T47D (cell line): ENCODE measurements at places on chromosomes 6 and 20.
A peak's percentile ranks its signal among the peaks of the same experiment; 100 is the strongest.

DNA sequence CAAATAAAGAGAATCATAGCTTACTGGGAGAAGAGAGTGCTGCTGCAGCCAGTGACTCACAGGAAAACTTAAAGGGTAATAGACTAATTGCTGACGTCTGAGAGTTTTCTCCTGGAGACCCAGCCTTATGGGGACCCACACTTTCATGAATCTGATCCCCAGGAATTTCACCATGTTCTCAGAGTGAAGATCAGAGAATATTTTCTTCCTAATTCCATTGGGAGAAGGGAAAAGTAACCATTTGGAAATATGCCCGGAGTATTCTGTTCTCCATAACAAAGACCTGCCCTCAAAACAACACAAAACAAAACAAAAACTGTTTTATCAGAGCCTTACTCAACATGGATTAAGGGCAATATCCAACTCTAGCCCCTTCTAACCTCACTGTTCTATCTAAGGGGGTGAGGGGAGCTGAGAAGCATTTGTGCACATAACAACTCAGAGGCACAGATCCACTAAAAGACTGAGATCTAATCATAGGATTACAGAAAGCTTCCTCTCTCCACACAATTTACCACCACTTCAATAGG, 168.2 kb upstream of the SSTR4 start:
- DNase-seq: no peak

DNA sequence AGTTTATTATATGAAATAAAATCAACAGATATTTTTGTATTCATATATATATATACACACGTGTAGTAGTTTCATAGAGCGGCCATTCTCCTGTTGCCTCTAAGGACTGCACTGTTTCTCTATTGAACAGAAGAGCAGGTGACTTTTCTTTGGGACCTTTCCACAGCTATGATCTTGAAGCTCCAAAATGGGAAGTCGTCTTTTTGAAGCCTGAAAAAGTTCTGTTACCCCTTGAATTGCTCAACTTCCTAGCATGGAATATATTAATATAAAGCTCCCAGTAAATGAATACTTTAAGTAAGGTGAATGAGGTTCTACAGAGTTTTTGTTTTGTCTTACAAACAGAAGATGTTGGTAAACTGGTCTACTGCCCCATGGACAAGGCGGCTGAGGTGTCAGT, 42.2 kb upstream of the ADTRP start:
- no peak for DNase-seq

DNA sequence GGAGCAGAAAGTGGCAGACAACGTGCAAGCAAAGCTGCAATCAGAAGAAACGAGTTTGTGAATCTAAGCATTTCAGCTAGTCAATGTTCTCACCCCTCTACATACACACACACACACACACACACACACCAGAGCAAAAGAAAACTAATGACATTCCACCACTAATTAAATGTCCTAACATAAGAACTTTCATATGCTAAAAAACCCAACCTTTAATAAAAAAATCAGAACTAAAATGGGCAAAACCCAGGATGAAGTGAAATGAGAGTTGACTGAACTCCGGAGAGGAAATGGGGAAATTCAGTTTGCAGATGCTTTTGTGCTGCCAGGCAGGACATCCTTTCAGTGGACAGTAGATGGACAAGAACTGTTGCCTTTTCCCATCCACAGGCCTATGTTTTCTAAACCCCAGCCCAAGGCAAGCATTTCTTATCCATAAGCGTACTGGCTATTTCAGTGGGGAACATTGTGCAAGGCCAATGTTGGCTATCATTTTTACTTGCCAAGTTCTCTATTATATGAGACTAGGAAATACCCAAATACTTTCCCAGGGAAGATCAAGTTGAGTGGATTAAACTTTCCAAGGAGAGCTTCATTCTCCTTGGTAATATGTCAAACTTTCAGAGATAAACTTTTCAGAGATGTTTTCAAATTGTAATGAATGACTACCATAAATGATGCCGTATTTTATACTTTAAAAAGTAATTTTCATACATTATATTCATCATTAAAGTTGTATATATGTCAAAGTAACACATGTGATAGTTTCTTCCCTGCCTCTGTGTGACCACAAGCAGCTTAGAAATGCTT, 27.3 kb downstream of the RIN2 start:
- no peak for DNase-seq

DNA sequence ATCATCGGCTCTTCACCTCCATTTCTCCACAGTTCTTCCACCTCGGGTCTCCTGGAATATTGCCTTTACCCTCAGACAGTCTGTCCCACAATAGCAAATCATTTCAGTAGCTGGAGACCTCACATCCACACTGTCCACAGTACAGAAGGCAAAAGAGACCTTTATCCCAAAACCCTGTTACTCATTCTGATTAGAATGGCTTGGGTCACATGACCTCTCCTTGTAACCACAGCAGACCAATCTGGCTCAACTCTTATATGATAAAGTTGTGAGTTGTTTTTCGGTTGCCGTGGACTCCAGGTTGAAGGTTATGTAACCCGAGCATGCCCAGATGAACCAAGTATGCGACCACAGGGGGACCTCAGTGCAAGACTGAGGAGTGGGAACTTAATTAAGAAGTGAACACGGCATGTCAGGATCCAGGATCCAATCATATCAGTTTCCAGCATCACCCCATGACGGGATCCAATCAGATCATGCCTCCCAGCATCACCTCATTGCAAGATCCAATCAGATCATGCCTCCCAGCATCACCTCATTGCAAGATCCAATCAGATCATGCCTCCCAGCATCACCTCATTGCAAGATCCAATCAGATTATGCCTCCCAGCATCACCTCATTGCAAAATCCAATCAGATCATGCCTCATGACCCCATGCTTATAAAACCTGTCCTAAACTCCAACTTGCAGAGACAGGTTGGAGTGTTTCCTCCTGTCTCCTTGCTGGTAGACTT, 68.7 kb downstream of the LY86 start:
- no peak for DNase-seq

- no peak for DNase-seq
Measured at GRCh38 chr6:109961611-109962041, 16.5 kb upstream of the GPR6 start.

DNA sequence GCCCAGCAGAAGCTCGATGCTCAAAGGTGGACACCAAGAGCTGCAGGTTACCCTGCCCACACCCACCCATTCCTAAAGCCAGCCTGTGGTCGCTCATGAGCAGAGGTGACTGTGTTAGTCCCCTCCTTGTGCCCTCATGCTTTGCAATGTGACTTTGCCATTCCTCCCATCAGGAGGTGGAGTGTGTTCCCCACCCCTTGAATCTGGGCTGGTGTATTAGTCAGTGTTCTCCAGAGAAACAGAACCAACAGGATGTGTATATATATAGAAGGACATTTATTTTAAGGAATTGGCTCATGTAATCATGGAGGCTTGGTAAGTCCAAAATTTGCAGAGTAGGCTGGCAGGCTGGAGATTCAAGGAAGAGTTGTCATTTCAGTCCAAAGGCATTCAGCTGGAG, 54.4 kb upstream of the RNF24 start:
- no peak for DNase-seq

DNA sequence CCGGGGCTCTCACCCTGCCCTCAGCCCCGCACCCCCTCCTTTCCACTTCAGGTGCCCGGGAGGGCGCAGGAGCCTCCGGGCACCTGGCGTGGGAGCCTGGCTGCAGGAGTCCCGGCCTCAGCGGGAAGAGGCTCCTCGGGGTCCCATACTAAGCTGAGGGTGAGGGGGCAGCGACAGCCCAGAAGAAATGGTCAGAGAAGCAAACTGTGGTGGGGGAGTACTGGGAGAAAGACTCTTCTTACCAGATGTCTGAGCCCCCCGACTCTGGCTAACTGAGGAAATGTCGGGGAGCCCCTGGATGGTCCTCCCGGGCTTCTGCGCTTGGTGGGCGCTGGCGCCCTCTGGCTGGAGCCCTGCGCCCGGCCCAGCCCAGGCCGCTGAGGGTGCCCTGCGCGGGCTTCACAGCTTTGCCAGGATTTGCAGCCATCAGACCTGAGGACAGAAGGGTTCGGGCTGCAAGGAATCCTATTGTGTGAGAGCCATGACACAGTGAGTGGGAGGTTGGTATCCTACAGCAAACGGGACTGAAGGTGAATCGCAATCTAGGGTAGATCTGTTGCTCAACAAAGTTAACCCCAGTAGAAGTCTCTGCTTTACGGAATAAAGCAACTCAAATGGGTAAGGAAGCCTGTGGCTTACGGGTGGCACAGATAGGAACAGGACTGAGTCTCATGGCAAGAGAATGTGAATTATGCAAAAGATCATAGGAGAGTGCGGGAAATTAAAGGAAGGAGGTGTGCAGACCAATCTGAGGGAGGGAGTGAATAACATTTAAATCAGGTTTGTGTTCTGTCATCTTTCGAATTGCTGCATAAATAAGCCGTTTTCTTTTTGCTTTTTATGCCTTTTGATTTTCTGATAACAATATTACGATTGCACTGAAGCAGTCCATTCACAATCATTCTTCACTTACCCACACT, 639 bp upstream of the RCAN2 start:
- DNase-seq: peak; percentile 25

DNA sequence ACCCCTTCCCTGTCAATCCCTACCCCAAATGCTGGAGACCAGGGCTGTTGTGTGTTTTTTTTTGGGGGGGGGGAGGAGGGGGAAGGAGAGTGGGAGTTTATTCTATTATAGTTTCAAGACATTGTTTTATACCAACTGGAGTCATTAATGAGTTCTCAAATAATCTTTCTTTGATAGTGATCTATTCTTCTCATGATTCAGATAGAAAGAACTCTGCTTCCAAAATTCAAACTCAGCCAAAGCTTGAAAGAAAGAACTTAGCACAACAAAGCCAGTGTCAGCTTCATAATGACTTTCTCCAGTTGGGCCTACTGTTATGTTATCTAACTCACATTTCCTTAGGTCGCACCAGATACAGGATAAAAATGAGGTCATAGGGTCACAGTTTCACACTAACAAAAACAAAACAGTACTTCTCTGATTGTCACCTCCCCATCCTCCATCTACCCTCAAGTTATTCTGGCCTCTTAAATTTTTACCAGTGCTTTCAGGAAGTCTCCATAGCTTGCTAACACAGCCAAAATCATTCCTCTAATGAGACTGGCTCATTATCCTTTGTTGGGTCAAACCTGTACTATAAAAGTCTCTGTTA, 19.0 kb upstream of the MAP3K7 start:
- no peak for DNase-seq

- no peak for DNase-seq
Measured at GRCh38 chr6:41372832-41373626, 37.6 kb downstream of the NCR2 start.

- no peak for DNase-seq
Measured at GRCh38 chr6:42264852-42265390, 47.3 kb upstream of the MRPS10 start.

DNA sequence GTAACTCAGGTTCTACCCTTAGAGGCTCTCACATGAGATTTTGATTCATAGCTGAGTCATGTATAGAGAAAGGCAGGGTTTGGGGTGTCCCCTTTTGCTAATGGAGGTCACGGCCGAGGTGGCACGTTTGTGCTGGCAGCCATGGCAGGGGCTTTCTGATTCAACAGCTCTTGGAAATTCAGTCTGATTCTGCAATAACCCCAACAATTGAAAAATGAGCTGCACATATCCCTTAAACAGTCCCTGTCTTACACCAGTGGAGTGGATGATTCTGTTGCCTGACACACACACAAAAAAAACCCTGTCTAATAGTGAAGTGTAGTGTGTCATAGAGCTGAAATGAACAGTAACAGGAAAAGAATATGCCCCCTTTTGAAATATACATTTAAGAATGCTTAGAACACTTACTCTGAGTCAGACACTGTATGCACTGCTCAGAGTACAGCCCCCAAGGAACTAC, 40.4 kb upstream of the ARG1 start:
- no peak for DNase-seq

DNA sequence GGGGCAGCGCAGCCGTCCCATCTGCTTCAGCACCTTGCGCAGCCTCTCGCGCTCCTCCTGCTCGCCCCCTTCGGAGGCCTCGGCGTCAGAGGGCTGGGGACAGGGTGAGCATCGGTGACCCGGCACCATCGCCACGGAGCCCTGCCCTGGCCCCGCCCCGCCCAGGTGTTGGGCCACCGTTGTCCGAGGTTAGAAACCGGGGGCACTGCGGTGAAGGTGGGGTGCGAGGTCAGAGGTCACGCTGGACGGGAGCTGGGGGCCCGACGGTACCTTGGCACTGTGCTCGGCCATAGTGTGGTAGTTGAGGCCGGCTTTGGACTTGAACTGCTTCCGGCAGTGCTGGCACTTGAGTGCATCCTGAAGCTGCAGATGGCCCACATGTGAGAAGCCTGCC, 6.4 kb downstream of the ZNF512B start:
- no peak for DNase-seq

DNA sequence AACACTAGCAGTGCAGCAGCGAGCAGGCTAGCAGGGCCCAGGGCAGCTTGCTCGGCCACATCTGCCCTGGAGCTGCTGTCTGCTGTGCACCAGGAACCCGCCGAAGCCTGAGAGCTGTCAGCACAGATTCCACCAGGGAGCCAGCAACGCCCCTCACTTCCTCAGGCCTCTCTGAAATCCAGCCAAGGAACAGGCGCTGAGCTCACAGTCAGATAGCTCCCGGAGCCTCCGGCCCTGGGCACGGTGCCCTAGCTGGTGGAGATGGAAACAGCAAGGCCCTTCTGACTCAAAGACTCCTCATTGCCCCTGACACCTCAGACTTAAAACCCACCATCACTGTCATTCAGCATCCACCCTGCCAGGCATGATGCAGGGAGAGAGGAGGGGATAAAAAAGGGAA, 839.4 kb downstream of the MAFB start:
- DNase-seq: no peak

DNA sequence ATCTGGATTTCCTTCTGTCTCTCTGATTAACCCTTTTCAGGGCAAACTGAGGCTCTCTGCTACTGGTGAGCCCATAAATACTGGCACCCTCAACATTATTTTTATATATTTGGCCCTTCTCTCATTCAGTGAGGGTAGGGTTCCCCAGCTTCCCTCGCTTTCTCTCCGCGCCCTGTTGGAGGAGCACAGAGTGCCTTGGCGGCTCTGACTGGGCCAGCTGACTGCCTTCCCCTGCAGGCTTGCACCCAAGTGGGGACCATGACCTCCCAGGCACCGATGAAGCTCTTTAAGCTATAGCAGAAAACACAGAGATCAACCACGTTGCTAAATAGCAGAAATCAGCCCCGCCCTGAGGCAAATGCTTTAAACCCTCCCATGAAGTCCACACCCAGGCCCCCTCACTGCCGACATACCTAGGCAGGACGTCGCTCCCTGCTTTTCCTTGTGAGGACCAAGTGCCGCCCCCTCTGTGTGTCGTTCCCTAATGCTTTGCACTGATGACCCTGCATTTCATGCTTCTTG, 105.0 kb downstream of the HUS1B start:
- no peak for DNase-seq

- DNase-seq: no peak
Measured at GRCh38 chr20:10201321-10201870, 17.2 kb upstream of the SNAP25 start.
